ENCODE measurements at places on chromosomes 3 and 15. TPM values are rescaled to one million over a fixed set of nuclear protein-coding genes. Genes with fewer than 3 reads are reported as not detected.

Gene CHST13
- total RNA-seq = 3.0 TPM

Gene TEX9
- 7.0 TPM for total RNA-seq

Gene GNAT1
- not detected for total RNA-seq

Gene PRSS50
- total RNA-seq = 0.24 TPM

Gene THAP10
- 2.2 TPM for total RNA-seq

Gene SPESP1
- total RNA-seq = 5.0 TPM

Measured in left lung (tissue), 14 donors.